ENCODE measurements at places on chromosomes 4 and X.

DNA sequence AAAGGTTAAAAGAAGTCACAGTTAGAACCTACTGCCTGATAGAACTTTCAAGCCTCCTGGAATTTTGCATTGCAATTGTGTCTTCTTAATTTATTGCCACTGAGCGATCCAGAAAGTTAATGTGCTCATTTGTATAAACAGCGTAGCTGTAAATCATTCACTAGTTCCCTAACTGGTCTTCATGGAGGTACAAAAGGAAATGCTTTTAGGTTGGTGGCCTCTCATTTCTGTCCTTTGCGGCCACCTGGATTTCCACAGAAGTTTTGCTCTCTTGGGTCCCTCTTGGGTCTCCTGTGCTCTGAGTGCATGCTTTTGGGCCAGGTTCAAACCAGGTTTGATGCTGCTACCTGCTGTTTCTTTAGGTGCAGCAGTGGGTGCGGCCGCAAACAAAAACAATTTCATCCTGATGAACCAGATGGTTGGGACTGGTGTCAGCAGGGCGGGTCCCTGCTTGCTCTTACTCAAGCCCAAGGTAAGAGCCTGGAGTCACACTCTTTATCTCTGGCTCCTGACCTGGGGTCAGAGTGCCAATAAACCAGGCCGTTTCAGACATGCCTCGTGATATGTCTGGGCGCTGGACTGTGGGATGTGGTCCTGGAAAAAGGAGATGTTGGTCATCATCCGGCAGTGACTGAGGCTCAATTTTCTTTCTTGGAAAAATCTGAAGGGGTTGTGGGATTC is 270.1 kb downstream of the PTTG2 start:
- DNase-seq = no peak

DNA sequence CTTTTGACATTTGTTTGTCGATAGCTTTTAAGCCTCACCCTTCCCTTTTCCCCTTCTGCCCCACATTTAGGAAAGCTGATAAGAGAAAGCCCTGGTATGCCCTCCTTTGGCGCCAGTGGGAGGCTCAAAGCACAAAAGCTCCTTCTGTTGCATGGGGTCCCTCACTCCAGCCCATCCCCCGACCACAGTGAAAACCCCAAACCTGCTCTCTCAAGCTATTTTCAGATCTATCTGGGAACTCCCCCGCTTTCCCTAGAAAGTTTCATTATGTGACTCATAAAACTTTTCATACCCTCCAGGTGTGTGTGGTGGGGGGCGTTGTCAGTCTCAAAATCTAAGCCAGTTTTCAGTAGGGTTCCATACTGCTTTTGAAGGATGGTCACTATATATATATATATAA is 259.0 kb upstream of the PCDH7 start:
- DNase-seq = no peak

DNA sequence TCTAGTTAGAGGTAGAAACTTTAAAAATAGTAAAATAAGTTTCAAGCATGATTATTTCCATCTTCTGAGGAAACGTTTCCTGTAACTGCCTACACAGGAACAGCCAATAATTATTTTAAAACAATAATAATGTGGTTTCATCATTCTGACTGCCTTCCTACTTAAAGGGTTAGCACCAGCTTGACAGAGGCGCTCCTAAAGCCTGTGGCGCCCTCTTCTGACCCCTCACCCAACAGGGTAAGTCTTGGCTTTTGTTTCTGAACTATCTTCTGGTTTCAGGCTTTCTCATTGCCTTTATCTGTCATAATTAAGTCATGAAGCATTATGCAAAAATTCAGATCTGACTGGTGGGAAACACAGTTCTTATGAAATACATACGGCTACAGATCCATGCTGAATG is 96.7 kb downstream of the ITM2A start:
- DNase-seq = no peak

- DNase-seq = no peak
Measured at GRCh38 chrX:72526534-72527508, 45.8 kb downstream of the HDAC8 start.

- no peak for DNase-seq
Measured at GRCh38 chr4:142405695-142406498, 440.2 kb downstream of the INPP4B start.

DNA sequence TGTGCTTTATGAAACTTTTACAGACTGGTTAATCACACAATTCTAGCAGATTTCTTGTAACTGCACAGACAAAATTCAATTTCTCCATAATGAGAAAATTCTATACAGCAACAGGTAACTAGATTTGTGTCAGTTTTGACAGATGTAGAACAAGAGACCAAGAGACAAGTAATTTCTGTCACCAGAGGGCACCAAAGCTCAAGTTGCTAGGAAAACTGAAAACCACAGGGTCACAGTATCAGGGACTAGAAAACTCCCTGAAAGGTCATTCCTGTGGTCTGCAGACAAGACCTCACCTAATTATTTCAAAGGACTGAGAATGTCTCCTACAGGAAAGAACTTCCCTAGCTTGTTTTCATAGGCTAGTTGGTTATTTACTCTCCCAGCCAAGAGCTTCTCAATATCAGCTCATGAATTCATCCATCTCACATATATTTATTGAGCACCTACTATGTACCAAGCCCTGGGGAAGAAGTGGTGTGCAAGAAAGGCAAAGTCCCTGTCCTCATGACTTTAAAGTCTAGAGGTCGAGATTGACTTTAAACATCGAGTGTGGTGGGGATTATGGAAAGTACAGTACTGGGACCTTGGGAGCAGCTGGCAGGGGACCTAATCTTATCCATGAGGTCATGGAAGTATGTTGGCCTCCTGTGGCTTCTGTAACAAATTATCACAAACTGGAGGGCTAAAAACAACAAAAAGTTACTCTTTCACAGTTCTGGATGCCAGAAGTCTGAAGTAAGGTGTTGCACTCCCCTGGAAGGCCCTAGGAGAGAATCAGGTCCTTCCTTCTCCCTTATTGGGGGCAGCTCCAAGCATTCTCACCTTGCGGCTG is 47.8 kb upstream of the SETD7 start:
- DNase-seq = no peak

DNA sequence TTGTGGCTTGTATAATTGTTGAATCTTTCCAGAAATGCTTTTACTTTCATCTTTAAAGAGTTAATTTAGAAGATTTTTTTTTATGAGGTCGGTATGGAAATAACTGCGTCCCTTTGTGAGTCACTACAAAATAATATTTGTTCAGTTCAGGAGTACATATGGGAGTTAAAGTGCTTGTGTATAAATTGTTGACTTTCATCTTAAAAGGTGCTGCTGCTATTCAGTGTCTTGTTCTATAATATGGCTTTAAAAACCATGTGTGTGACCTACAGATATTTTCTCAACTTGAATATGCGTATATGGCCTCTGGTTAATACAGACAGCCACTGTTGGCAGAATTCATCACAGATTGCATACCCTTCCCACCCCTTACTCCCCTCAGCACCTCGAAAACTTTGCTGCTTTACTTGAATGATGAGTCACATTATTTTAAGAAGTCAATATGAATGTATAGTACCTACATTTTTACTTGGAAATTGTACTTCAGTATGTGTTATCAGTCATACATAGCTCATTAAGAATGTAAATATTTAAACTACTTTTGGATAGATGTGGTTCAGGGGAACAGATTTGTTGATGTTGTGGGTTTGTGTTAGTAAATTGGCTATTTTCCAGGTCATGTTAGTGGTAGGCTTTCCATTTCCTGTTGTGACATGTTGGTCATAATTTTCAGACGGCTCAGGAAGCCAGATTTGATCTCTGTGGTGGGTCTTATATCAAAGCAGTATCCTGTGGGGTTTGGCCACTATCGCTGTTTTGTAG is 1.5 kb downstream of the CLCN3 start:
- no peak for DNase-seq

GRCh38 chrX:69080855-69081465 is 84.3 kb downstream of the PJA1 start:
- DNase-seq = no peak

DNA sequence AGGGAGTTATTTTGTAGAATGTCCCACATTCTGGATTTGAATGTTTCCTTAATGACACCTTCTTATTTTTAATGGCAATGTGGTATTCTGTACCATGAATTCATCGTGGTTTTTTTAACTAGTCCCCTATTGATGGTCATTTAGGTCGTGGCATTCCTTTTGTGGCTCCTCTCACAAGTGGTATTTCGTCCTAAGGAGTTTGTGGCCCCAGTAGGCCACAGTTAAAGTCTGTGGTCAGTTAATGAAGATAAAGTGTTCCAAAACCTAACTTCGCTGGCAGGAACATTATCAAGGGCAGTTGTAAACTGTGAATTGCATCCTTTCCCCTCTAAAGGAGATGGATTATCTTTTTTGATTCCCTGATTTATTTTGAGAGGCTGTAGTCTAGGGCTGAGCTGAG is 133.2 kb downstream of the TMEM164 start:
- no peak for DNase-seq

DNA sequence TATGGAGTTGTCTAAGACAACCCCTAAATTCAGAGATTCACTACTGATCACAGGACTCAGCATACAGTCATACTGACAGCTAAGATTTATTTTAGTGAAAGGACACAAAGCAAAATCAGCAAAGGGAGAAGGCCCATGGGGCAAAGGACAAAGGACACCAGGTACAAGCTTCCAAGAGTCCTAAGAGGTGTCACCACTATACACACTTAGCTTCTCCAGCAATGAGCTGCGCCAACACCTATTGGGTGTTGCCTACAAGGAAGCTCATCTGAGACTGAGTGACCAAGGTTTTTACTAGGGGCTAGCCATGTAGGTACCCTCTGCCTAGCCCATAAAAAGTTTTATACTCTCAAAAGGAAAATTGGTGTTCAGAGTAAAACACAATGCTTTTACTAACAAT is 55.4 kb upstream of the PABPC1L2A start:
- DNase-seq = no peak

- DNase-seq = no peak
Measured at GRCh38 chr4:153065276-153065675, 129.2 kb downstream of the FHDC1 start.

GRCh38 chr4:89837385-89837992 is 528 bp upstream of the SNCA start:
- no peak for DNase-seq

DNA sequence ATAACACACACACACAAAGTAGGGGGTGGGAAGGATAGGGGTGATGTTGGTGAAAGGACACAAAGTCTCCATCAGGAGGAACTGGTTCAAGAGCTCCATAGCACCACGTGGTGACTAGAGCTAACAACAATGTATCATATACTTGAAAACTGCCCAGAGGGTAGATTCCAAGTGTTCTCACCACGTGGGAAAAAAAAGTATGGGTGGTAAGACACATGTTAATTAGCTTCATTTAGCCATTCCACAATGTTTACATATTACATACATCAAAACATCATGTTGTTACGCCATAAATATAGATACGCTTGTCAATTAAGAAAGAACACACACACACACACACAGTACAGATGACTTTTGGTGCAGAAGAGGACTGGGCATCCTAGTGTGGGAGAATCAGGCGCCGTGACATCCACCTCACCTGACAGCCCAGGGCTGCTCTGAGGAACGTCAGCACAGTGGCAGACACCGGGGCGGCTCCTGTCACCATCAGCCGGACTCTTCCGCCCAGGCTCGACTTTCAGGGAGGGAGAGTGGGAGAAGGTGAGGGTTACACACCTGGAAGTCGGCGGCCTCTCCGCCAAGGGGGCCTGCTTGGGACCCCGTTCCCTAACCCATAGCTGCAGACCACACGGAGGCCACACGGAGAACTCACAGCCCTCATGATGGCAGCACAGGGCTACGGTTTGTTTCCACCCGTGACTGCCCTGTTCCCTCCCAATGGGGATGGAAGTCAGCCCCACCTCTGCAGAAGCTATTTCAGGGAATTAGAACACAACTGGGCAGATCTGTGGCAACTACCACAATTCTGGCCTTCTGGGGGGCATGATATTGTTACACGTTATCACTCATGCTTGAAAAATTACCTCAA is 31.8 kb upstream of the CENPU start:
- DNase-seq = no peak

DNA sequence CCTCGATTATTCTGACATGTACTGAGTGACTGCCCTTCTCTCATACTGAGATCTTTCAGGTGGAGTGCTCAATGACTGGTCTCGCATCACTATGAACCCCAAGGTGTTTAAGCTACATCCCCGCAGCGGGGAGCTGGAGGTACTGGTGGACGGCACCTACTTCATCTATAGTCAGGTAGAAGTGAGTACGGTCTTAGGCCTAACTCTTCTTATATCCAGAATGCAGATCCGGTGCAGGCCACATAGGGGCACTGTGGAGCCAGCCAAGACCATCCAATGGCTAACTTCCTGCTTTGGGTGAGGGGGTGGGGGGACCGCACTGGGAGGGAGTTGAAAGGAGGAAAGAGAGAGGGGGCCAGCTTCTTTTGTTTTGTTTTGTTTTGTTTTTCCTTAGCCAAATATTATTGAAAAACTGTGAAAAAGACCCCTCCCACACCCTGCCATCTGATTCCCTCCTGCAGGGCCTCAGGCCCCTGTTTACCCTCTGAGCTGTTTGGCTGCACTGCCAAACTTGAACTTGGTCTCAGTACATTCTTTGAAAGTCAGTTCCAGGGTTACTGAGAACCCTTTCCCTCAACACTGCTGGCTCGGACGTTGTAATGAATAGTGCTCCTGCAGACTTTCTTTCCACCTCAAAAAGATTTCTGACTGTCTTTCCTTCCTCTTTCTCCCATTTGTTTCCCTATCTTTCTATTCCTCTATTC is 16.2 kb downstream of the AWAT2 start:
- DNase-seq = no peak

- DNase-seq = no peak
Measured at GRCh38 chrX:41333003-41333743, 789 bp upstream of the DDX3X start.

- no peak for DNase-seq
Measured at GRCh38 chr4:46270986-46271596, 118.8 kb downstream of the GABRA2 start.

- no peak for DNase-seq
Measured at GRCh38 chr4:153545822-153546221, 79.7 kb downstream of the TMEM131L start.

DNA sequence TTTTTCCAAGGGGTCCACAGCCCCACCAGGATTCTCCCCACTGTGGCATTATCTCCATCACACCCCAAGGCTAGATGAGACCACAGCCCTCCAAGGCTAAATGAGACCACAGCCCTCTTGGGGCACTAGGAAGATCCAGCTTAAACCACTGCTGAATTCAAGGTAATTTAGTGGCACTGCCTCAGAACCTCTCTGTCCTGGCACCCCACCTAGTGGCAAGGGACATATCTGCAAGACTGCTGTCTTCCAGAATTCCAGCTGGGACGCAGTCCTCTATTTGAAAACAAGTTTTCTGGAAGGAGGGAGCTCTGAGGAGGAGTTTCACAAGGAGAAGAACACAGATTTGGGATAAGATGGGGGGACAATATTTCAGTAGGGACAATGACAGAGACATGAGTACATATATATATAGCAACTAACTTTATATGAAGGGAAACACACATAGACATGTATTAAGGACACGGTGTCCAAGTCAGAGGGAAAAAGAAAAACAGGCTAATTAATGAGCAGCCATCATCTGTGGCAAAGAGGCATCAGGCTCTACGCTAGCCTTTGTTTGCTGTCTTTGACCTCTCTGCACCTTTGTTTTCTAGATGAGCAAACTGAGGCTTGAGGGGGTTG is 9.3 kb downstream of the CETN2 start:
- DNase-seq = no peak

- DNase-seq = no peak
Measured at GRCh38 chr4:113579360-113579759, 182.2 kb downstream of the CAMK2D start.
